Activated CD4-positive, alpha-beta T cell treated with anti-CD3 and anti-CD28 coated beads, Interleukin-2, amount 10 ng/mL, durations not matched to agents 24 days and 14 days (primary cell): ENCODE measurements at places on chromosomes 7 and 10. TPM values are rescaled to one million over a fixed set of nuclear protein-coding genes. Genes with fewer than 3 reads are reported as not detected.

CRPPA gene
- total RNA-seq, result 1.1 and 1.3 TPM in 2 replicates

GRCh38 chr10:77793831-77794230 is 132.7 kb downstream of the DLG5 start:
- no peak for DNase-seq

LLCFC1 gene
- not detected in 2 replicates for total RNA-seq

PTEN gene
- total RNA-seq, result 48.6 and 51.3 TPM in 2 replicates

LHPP gene
- 8.1 and 8.6 TPM in 2 replicates for total RNA-seq

DNA sequence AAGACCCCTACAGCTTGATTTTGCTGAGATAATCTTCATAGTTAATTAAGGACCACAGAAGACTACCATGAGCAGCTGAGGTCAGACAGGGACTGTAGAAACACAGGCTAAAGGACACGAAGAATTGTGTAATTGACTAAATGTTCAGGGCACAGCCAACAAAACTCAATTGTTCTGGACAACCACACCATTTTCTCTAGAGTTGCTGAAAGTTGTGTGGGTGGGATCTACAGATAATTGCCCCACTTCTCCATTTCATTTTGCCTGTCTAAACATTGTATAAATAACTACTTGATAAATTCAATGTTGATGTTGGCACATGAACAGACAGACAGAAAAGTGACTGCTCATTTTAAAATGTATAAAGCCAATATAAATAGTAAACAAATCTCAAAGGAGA is 39.0 kb upstream of the SLC16A12 start:
- DNase-seq, result no peak
